Pancreas (tissue), 10 donors: ENCODE measurements at places on chromosomes 7 and 10. TPM values are rescaled to one million over a fixed set of nuclear protein-coding genes. Genes with fewer than 3 reads are reported as not detected.

DNA sequence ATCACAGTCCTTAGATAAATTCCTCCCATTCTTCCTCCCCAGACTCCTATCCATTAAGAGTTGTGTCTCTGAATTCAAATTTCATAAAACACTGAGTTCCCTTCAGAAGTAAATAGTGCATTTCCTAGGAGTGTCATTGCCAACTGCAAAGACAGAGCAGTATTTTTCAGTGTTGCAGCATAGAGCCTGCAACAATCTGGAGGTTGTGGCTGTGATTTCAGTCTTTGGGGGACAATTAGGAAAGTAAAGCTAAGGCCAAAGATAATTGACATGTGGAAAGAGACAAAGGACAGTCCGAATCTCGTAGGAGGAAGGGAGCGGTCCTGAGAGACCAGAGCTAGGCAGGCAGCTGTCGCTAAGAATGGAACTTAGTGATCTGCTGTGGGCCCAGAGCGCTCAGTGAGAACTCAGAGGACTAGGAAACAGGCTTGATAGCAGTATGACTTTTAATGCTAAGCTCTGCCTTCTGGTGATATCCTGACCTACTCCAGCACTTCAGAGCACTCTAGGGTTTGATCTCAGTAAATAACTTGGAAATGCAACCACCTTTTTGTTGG, 46.2 kb downstream of the PRPF18 start:
- no peak overlapping the region for H3K4me3 ChIP-seq
- no peak for DNase-seq
- H3K36me3 ChIP-seq, result no peaks in the 10 kb centered on the region

- H3K27me3 ChIP-seq, result no peaks in the 10 kb centered on the region
- no peak for DNase-seq
- H3K4me1 ChIP-seq, result no peaks in the 10 kb centered on the region
- H3K36me3 ChIP-seq, result no peaks in the 10 kb centered on the region
- no peak overlapping the region for H3K27ac ChIP-seq
These were observed 64.4 kb downstream of the RAB18 start for GRCh38 chr10:27568196-27569175.

DNA sequence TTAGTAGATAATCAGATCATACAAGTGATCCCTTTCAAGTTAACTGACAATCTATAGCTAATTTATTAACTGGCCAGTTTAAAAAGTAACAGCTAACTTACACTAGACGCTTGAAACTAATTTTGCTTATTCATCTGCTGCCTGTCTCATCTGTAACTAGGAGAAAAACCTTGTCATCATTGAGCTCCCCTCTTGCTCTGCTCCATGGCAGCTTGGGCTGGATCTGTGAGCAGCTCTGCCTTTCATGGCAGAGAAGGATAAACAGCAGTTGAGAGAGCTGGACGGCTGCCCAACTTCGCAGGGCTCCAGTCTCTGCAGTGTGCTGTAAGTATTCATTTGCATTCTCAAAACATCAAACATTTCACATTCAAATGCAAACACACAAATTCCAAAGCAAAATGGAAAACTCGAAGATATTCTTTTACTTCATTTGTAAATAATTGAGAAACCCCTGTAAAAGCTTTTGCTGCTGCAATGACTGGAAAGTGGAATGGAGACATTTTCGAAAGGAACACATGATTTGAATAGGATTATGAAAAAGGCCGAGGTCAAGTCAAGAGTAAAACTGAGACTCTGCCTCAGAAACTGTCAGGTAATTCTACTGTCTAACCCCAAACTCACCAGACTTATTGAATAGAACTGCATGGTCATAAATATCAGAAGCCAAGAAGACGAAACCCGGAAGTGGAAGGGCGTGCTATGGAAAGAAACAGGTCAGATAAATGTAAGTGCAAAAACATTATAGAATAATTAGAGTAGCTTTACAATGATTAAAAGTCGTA, 17.6 kb downstream of the SLC35B4 start:
- no peaks in the 10 kb centered on the region for H3K27me3 ChIP-seq
- H3K36me3 ChIP-seq, result peaks cover 10% of the 10 kb centered on the region
- DNase-seq, result peak; percentile 61

GRCh38 chr7:27453702-27454405, 208.8 kb downstream of the HIBADH start:
- no peak for DNase-seq
- no peaks in the 10 kb centered on the region for H3K36me3 ChIP-seq
- no peaks in the 10 kb centered on the region for H3K4me1 ChIP-seq
- no peak overlapping the region for H3K27ac ChIP-seq
- H3K4me3 ChIP-seq, result no peak overlapping the region

The TRIM50 gene
- 35.9 TPM for total RNA-seq

The STYXL1 gene
- 24.1 TPM for total RNA-seq

The POLR3A gene
- 7.4 TPM for total RNA-seq

The AGAP9 gene
- total RNA-seq, result 3.8 TPM

The KCNIP2 gene
- total RNA-seq, result 1.2 TPM
